ENCODE measurements at places on chromosomes 16 and 17. TPM values are rescaled to one million over a fixed set of nuclear protein-coding genes. Genes with fewer than 3 reads are reported as not detected.

GRCh38 chr16:78372277-78372676 lies 272.8 kb downstream of the WWOX start:
- no peak overlapping the region for H3K4me3 ChIP-seq
- no peaks in the 10 kb centered on the region for H3K27me3 ChIP-seq
- no peaks in the 10 kb centered on the region for H3K4me1 ChIP-seq
- no peak for DNase-seq
- H3K36me3 ChIP-seq = no peaks in the 10 kb centered on the region

GRCh38 chr17:82449883-82450356 lies 632 bp downstream of the CYBC1 start:
- no peaks in the 10 kb centered on the region for H3K27me3 ChIP-seq
- H3K4me1 ChIP-seq = peaks cover 49% of the 10 kb centered on the region
- H3K36me3 ChIP-seq = no peaks in the 10 kb centered on the region
- peak overlapping the region; percentile 85 for H3K27ac ChIP-seq
- DNase-seq = no peak
- peak overlapping the region; percentile 95 for H3K4me3 ChIP-seq

HASPIN gene
- 0.74 TPM for total RNA-seq

ADAM11 gene
- 3.7 TPM for total RNA-seq
